ENCODE measurements at places on chromosomes 6 and 20.

DNA sequence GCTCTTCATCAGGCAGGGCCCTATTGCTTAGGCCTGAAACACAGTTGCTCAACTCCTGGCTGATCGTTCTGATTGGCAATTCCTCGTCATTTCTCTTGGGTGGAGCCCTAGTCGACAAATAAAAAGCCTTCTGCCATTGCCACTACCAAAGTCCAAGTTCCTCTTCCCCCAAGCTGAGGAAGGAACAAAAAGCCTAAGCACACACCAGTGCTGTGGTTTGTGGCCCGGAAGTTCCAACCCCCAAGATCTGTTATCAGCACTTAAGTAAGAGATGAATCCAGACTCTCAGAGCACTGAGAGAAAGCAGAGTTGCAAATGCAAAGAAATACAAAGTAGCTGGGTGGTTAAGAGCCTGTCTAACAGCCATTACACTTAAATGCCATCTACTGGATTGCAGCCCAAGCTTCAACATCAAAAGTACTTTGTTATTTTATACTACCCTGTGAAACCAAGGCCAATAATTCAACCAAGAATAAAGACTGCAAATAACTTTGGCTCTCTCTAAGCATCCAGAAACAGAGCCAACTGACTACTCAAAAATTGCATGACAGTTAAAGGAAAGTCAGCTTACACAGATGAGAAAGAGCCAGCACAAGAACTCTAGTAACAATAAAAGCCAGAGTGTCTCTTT is 1024.0 kb downstream of the GRIK2 start:
- DNase-seq: no peak

DNA sequence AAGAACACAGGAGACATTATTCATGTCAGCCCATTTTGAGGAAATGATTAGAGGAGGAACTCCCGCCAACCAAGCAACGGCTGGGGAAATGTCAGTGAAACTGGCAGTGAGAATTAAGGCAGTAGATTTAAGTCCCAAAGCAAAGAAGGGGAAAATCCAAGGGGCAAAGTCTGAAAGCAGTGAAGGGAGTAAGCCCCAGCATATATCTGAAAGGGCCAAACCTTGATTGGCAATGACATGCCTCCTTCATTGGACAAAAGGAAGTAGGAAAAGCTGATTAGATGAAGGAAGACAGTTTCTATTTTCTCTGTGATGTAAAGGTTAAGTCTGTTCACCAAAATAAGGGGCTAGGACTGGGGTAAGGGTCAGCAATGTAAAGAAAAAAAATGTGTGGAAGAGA is 190.3 kb downstream of the RNF144B start:
- no peak for DNase-seq

- no peak for DNase-seq
These were observed 183.6 kb downstream of the COL9A1 start for GRCh38 chr6:70119218-70119835.

DNA sequence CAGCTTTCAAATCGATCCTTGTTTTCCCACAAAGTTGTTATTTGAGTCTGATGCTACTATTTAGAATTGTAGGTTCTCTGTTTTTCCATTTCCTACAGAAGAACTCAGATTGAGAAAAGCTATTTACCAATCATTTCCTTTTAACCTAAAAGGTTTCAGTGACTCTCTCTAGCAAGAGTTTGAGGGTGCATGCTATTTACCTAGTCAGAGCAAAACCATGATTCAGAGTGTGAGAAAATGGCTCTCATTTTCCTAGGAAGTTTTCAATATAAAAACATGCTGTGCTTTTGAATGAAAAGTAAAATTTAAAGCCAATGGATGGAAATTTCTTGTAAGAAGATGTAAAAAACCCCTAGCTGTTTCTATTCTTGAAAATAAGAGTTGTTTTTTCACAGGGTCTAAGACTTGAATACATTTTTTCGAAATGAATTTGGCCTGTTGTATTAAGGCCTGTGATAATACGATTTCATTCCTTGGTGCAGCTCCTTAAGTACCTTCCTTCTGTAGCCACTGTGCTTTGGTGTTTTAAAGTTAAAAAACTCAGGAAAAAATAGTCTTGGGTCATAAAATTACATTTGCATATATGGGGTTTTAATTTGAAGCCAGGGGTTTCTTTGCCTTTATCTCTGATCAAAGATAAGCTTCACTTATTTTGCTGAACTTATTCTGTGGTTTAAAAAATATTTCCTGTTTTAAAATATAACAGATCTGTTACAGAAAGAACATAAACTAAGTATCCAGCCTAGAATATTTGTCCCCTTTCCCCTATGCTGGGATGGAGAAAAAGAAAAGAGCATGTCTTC is 18.0 kb upstream of the RSPH3 start:
- no peak for DNase-seq

DNA sequence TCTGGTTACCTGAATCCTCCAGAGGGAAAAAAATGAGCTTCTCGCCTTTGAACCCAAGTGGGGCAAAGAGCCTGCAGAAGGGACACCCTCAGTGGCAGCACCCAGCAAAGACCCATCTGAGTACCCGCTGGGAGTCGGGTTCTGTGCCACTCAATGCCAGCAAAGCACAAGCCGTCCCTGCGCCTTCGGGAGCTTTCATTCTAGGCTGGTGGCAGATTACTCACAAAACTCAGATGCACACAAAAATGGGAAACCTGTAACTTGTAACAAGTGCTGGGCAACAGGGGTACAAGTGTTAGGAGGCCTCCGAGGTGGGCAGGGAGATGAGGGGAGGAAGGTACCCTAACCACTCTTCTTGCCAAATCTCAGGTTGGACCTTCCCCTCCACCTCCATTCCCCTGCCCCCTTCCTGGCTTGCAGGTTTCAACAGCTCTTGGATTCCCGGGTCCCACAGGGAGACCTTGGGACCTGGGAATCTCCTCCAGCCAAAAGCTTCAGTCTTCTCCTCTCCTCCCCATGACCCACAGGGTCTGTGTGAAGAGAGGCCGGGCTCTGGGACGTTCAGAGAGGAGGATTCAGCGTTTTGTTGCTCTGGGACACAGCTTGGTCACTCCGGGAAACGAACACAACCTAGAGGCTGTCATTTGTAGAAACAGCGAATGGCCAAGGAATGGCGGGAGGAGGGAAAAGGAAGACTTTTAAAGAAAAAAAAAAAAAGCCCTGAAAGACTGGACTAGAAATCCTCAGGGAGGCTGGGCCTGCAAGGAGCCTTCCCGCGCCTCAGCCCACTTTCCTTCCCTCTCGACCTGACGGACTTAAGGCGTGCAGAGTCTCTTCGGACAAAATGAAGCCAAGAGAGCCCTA is 1.2 kb upstream of the PARD6B start:
- no peak for DNase-seq

- no peak for DNase-seq
These were observed 421.8 kb upstream of the SOX4 start for GRCh38 chr6:21171801-21172200.

GRCh38 chr6:14448246-14448645 is 330.7 kb downstream of the CD83 start:
- DNase-seq: no peak

DNA sequence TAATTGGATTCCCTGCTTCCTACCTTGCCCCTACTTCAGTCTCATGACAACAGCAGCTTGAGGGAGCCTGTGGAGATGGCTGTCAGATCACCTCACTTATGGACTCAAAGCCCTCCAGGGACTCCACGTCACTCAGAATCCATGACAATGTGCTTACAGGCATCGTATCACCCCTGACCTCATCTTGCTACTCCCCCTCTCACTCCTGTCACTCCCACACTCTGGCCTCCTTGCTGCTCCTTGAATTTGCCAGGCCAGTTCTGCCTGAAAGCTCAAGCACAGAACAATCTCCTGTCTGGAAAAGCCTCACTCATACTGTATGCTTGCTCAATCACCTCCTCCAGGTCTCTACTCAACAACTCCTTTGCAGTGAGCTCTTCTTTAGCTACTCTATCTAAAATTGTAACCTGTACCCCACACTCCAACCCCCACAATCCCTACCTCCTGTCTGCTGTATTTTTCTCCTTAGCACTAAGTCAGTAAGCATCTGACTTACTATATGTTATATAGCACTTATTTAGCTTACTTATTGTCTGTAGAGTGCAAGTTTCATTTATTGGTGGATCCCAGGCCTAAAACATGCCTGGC is 10.7 kb upstream of the GSTA4 start:
- no peak for DNase-seq

GRCh38 chr6:498795-499231 is 107.3 kb downstream of the IRF4 start:
- DNase-seq: no peak

DNA sequence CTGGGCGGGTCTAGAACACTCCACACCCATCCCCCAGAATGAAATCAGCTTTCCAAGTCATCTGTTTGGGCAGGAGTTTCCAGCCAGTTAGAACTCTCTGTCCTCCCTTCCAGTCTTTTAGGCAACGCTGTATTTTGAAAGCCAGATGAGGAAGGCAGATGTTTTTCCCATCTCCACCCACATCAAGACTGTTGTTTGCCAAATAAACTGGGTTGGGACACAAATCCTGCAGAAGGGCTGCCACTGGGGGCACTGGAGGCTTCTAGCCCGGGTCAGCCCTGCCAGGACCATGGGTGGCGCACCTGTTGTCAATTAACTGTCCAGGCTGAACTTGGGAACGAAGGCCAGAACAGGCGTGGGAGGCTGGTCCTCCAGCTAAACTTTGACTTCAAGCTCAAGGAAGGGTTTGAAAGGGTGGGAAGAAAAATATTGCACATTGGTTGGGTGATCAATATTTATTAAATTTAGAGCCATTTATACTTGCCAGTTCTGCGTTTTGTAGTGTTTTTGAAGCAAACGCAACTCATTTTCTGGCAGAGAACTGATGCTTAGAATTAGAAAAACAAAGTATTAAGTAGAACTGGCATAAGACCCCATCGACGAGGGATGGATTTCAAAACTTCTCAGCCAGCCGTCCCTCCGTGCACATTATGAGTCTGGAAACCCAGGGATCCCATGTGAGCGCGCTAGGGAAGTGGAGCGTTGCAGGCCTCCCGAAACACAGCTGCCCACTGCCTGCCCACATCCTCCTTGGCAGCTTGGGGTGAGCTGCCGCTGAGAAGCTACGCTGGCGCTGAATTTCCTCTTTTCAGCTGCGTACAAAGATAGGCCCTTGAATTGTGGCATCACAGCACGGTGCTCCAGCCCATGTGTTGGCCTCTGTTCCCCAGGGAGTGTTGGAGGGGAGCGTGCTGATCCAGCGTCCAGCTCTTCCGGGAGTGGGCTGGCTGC is 297.4 kb downstream of the QKI start:
- no peak for DNase-seq

DNA sequence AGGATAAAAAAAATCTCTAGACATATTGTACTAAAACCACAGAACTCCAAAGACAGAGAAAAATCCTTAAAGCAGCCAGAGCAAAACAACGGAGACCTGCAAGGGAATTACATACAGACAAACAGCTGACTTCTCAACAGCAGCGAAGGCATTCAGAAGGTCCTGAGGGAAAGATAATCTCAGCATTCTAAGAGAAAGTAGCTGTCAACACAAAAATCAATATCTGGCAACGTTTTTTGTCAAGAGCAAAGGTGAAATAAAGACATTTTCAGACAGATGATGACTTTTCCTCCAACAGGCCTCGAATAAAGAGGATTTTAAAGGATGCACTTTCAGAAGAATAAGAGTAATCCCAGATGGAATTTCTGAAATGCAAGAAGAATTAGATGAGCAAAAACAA is 6.1 kb upstream of the SCGN start:
- no peak for DNase-seq

DNA sequence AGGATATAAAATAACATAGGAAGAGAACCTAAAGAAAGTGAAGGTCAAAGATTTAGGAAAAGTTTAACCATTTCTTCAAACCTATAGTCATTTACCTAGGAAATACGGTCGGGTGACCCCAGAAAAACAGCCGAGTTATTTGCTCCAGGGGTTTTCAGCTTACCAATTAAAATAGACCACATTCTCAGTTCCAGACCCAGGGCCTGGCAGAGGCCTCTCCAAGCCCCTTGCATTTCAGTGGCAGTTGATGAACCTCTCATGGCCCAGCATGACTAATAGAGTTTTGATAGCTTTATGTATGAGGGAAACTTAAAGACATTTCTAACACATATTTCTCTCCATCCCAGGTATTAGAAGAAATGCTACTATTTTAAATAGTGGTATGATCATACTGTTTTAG is 113.5 kb downstream of the OGFRL1 start:
- DNase-seq: no peak

DNA sequence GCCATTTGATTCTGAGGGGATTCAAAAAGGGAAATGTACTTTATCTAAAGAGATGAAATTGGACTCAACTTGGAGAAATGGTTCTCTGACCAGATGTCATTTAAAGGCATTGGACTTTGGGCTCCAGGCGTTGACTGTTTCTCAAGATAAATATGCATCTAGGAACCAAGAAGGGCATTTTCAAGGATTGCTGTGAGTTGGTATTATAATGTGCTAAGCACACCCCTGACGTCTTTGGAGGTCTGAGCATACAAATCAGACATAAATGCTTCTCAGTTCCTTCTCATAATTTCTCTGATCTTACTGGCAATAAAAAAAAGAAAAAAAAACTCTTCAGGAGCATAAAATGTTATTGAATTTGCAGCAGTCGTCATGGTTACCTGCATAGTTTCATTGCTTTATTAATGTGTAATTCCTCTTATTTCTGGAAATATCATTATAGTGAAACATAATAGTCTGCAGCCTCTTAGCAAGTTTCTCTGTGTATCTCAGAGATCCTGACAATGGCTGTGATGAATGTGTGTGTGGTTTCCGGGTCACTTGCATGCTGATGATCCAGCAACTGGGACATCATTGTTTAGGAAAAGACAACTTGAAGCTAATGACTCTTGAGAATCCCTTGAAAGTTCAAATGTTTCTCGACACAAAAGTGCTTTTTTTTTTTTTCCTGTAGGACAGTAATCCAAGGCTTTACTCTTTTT is 136.0 kb downstream of the AIG1 start:
- no peak for DNase-seq

DNA sequence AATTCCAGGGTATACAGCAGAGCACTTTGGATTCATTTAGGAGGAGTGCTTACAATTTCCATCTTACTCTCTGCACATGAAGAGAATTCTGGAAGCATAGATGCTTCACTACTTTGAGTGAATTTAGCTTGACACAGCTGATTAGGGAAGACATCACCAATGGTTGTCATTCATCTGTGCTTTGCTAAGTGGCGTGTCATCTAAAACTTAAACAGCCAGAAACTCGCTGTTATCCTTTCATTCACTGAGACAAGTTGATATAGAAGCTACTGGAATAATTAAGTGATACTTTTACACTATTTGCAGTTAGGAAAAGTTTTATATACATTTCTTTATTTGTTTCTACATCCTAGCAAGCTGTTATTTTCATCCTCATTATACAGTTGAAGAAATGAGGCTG is 635.3 kb upstream of the FLRT3 start:
- DNase-seq: no peak

GRCh38 chr20:22728146-22728745 is 143.9 kb upstream of the FOXA2 start:
- DNase-seq: no peak

DNA sequence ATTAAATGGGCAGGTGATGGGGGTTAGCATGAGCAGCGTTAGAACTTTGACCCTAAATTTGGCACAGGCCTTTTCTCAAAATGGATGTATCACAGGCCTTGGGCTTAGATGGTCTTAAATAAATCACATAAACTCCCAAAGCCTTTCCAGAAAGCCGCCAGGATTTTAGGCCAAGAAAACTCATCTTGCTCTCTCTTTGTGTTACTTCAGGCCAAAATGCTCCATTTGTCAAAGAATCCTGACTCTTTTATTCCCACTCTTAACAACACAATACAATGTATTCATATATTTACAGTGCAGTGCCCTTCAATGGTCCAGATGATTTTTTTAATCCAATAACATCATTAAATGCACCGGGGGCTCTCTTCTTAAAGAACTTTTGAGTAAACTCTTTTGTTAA is 5.9 kb upstream of the TCP11 start:
- DNase-seq: no peak

Data from NCI-H2029 treated with DMSO at 0.1 percent for 48 hours (cell line).